Natural killer cell treated with Interleukin-12 subunit alpha and Interleukin-12 subunit beta and Interleukin-15 and Interleukin-18, amount 100 ng/mL, for 72 hours (primary cell): ENCODE measurements at places on chromosomes 5 and 9. TPM values are rescaled to one million over a fixed set of nuclear protein-coding genes. Genes with fewer than 3 reads are reported as not detected.
A peak's percentile ranks its signal among the peaks of the same experiment; 100 is the strongest.

GRCh38 chr9:116653348-116654058 lies 33.6 kb upstream of the TRIM32 start:
- no peaks in the 10 kb centered on the region for H3K4me1 ChIP-seq
- H3K36me3 ChIP-seq: no peaks in the 10 kb centered on the region
- H3K27ac ChIP-seq: no peak overlapping the region

The COL23A1 gene
- 0.17 TPM for total RNA-seq

The NUTM2F gene
- total RNA-seq: not detected

- peaks cover 10% of the 10 kb centered on the region for H3K4me1 ChIP-seq
- H3K27me3 ChIP-seq: no peaks in the 10 kb centered on the region
- no peak overlapping the region for H3K4me3 ChIP-seq
- DNase-seq: no peak
Measured at GRCh38 chr9:91117474-91117891, 244.2 kb downstream of the AUH start.

The GLDC gene
- total RNA-seq: 15.2 TPM

GRCh38 chr5:109038209-109038840 lies 290.6 kb downstream of the FER start:
- H3K4me3 ChIP-seq: no peak overlapping the region
- H3K27me3 ChIP-seq: no peaks in the 10 kb centered on the region
- no peak for DNase-seq

DNA sequence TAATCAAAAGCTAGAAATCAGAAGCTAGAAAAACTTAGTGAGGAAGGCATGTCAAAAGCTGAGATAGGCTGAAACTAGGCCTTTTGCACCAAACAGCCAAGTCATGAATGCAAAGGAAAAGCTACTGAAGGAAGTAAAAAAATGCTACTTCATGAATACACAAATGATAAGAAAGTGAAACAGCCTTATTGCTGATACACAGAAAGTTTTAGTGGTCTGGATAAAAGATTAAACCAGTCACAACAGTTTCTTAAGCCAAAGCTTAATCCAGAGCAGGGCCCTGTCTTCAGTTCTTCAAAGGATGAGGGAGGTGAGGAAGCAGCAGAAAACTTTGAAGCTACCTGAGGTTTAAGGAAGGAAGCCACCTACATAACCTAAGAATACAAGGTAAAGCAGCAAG lies 102.5 kb upstream of the SH3GL2 start:
- no peaks in the 10 kb centered on the region for H3K27me3 ChIP-seq
- no peak overlapping the region for H3K27ac ChIP-seq
- H3K4me1 ChIP-seq: no peaks in the 10 kb centered on the region
- H3K36me3 ChIP-seq: no peaks in the 10 kb centered on the region
- DNase-seq: no peak

- H3K27me3 ChIP-seq: peaks cover 7% of the 10 kb centered on the region
- no peak overlapping the region for H3K27ac ChIP-seq
- no peaks in the 10 kb centered on the region for H3K4me1 ChIP-seq
- no peak for DNase-seq
Measured at GRCh38 chr5:156385416-156385815, 58.5 kb downstream of the SGCD start.

- H3K4me1 ChIP-seq: peaks cover 46% of the 10 kb centered on the region
- no peak overlapping the region for H3K4me3 ChIP-seq
- no peaks in the 10 kb centered on the region for H3K36me3 ChIP-seq
- H3K27ac ChIP-seq: no peak overlapping the region
- no peaks in the 10 kb centered on the region for H3K27me3 ChIP-seq
Measured at GRCh38 chr5:170314541-170315095, 17.0 kb upstream of the LCP2 start.

The IL3 gene
- total RNA-seq: 0.36 TPM

DNA sequence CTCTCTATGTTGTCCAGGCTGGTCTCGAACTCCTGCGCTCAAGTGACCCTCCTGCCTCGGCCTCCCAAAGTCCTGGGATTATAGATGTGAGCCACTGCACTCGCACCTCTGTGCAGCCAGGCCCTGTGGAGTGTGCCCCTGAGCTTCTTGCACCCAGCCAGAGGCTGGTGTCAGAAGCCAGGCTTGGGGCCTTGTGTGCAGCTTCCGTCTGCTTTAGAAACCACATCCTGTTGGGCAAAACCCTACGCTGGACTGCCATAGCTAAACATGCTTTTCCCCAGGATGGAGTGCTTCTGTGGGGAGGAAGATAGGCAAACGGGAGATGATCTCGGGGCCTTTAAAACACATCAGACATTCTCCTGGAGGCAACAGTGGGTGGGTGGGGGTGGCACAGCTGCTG lies 40.1 kb downstream of the PRRT1B start:
- H3K4me3 ChIP-seq: peak overlapping the region; percentile 82
- peaks cover 6% of the 10 kb centered on the region for H3K36me3 ChIP-seq
- H3K4me1 ChIP-seq: peaks cover 38% of the 10 kb centered on the region
- peak overlapping the region; percentile 92 for H3K27ac ChIP-seq

The IFNA2 gene
- total RNA-seq: not detected

DNA sequence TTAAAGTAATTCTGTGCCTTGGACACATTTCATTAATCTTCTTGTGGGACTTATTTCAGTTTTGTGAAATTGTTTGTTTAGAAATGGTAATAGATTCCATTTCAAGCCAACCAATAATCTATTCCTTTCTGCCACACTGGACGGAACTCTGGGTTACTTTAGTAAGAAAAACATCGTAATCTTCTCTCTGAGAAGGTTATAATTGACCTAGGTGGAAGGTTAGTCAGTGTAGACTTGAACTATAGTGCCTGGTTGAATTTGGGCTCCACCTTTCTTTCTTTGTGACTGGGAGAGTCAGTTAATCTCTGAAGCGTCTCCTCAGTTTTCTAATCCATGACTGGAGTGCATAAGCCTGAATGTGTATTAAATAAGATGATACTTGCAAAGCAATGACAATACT lies 89.7 kb upstream of the PRLR start:
- H3K27me3 ChIP-seq: no peaks in the 10 kb centered on the region
- H3K4me1 ChIP-seq: no peaks in the 10 kb centered on the region
- DNase-seq: no peak
- no peaks in the 10 kb centered on the region for H3K36me3 ChIP-seq

The MARVELD2 gene
- total RNA-seq: 0.56 TPM

- H3K27me3 ChIP-seq: no peaks in the 10 kb centered on the region
- peaks cover 41% of the 10 kb centered on the region for H3K4me1 ChIP-seq
- DNase-seq: no peak
- H3K4me3 ChIP-seq: no peak overlapping the region
- H3K36me3 ChIP-seq: no peaks in the 10 kb centered on the region
Measured at GRCh38 chr9:99034149-99034548, 70.8 kb upstream of the TGFBR1 start.

DNA sequence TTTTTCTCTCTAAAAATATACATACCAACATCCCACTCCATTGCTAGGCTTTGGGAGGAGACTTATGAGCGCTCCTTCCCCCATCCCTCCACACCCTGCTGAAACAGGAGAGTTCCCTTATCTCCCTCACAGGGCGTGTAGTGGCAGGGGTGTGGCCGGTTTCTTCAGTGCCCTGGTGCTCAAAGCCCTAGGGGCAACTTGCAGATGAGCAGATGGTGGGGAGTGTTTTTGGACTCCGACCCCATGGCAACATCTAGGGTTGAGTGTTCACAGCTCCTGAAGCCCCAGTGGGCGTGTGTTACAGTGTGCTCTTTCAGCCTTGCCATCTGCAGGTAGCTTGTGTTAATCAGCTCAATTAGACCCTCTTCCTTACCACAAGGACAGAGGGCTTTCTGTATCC lies 409.5 kb downstream of the MAT2B start:
- no peak overlapping the region for H3K4me3 ChIP-seq
- peaks cover 42% of the 10 kb centered on the region for H3K4me1 ChIP-seq
- H3K36me3 ChIP-seq: peaks cover 13% of the 10 kb centered on the region
- no peak for DNase-seq
